Inflammatory macrophage (primary cell): ENCODE measurements at places on chromosomes 7 and 10.

DNA sequence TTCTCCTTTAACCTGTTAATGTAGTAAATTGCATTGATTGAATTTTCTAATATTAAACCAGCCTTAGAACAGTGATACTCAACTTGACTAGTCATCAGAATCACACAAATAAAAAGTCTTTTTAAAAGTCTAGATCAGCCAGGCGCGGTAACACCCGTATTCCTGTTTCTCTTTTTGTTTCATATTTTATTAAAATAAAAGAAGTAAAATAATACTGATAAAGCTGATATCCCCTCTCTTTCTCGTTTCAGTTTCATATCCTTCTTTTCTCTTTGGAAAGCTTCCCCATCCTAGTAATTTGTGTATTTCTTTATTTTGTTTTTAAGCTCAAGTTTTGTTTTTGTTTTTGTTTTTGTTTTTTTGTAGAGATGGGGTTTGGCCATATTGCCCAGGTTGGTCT lies 9.3 kb downstream of the SMO start:
- DNase-seq, result peak; percentile 25

GRCh38 chr10:17001961-17002749 lies 127.5 kb downstream of the CUBN start:
- DNase-seq, result no peak

- peak; percentile 15 for DNase-seq
These were observed at the start of gene IGF2BP3 for GRCh38 chr7:23470330-23471105. IGF2BP3 (minus strand) TSS chr7:23470491; CDS start chr7:23470110, 381 bp downstream.

GRCh38 chr10:14625765-14626525 lies 148.8 kb downstream of the FAM107B start:
- peak; percentile 59 for DNase-seq

DNA sequence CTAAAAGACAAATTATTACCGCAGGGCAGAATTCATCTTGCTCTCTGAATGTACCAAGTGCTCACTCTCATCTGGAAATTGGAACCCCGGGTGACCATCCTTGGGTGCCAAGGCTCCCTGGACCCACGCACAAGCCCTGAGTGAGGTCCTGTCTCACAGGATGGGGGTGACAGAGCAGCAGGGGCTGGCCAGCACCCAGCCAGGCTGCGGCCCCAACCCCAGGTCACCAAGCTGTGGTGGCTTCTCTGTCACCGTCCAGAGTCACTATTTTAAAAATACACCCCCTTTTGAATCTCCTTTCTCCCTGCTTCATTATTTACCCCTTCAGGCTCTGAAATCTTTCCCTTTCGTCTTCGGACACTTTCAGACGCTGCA lies 148.6 kb downstream of the PRKAG2 start:
- DNase-seq, result no peak

- no peak for DNase-seq
These were observed 36.6 kb downstream of the CACNA2D1 start for GRCh38 chr7:82406937-82407336.

- DNase-seq, result no peak
These were observed 323.4 kb downstream of the WDR37 start for GRCh38 chr10:1379601-1380000.
